ENCODE measurements at places on chromosomes 11 and 22.

DNA sequence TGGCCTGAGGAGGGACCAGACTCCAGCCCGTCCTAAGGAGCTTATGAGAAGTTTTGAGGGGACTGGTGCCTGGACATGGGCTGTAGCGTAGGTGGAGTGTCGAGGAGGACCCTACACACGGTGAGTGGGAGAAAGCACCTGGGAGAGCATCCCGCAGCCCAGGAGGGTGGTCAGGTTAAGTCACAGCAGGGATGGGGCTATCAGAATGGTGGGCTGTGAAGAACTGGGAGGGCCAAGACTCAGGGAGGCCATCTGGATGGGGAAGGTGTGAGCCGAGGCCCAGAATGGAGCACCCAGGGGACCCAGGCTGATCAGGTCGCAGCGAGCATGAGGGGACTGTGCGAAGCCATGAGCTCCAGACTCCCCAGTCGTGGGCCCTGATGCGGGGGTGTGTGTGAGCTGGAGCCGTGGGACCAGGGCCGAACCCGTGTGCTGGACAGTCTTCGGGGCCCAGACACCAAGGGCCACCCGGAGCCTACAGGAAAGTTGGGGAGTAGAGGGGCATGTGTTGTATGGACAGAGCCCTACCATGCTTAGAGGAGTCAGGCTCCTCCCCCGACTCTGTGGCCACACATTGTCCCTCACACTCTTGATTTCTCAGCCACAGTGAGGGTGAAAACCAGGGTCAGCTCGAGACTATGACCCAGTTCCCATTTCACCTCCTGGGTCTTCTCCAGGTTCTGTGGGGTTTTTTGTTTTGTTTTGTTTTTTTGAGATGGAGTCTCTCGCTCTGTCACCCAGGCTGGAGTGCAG, 54.3 kb downstream of the BCR start:
- no peak for DNase-seq

GRCh38 chr11:117045956-117046355, 52.3 kb downstream of the SIK3 start:
- no peak for DNase-seq

DNA sequence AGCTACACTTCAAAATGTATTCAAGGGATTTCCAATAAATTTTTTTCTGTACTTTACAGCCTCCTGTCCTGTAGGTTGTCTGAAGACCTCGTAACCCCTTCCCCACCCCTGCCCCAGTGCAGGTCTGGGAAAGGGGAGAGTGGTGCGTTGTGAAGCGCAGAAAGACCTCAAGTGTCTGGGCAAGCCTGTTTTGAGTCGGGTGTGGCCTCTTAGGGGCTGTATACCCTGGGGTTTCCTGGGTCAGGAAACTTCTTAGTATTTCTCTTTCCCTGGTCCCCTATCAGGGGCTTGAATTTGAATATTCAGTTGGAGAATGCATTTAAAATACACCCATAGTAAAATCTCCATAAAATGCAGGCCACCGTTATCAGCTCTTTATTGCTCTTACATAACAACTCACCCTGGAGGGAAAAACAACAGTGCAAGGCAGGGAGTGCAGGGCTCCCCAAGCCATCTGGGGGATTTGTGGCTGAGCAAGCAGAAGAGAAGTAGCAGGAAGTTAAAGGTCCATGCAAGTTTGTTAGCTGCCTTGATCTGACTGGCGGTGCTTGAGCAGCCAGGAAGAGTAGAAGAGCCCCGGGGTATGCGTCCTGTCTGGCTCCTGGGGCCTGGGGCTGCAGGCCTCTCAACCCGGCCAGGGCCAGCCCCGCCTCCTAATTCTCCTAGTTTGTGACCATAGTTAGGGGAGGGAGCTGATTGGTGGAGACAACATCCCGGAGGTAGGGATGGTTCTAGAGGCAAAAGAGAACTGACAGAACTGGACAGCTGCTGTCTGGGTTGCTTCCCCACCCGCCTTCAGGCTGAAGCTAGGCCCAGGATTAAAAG, 25.7 kb downstream of the ARHGAP1 start:
- no peak for DNase-seq

- DNase-seq = no peak
These were observed 210.0 kb downstream of the KIRREL3 start for GRCh38 chr11:126790550-126791081.

DNA sequence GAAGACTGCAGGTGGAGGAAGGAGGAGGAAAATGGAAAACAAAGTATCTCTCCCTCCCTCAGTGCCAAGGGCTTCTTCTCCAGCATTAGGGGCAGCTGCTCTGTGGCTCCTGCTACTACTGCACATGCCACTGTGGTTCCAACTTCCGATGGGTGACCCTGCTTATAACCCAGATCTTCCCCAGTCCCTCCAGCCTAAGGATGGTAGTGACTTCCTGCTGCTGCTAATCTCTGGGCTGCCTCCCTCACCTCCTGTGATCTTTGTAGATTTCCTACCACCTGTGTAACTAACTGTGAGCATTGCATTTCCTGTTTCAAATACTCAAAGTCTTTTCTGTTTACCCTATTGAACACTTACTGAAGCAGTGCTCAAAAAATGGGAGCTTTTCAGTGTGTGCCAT, 28.7 kb upstream of the TRPC6 start:
- DNase-seq = no peak

All from stimulated activated CD4-positive, alpha-beta T cell treated with anti-CD3 and anti-CD28 coated beads, Interleukin-1b, Interleukin-23, amount 100 ng/mL, for 1 hour (primary cell).